T-helper 17 cell (primary cell): ENCODE measurements at places on chromosomes 3 and 15.

- peaks cover 6% of the 10 kb centered on the region for H3K36me3 ChIP-seq
- H3K4me1 ChIP-seq = peaks cover 11% of the 10 kb centered on the region
- H3K27ac ChIP-seq = no peak overlapping the region
- no peak overlapping the region for H3K4me3 ChIP-seq
- no peaks in the 10 kb centered on the region for H3K27me3 ChIP-seq
Measured at GRCh38 chr3:32755761-32756160, 62.0 kb upstream of the TRIM71 start.

DNA sequence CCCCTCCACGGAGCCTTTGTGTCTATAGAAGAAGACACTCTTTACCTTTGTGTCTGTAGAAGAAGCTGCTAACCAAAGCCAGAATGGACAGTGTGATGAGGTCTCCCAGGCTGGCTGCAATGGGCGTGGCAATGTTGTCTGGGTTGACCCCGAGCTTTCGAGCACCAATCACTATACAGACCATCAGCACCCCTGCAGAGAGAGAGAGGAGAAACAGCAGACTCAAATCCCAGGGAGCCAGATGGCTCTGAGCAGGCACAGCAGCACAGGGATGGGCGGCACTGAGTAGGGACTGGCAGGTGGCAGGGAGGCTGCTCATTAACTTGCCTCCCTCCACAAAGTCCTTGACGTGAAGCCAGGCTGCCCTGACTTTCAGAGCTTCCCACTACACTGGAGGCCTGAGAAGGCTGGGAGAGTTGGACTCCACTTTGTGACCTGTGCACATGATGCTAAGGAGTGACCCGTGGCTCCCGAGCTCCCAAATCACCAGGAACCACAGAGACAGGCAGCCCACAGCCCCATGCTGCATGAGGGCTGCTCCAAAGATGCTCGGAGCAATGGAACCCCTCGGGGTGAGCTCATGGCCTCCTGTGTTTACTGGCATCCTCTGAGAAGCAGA lies 53.9 kb downstream of the ROPN1B start:
- H3K27me3 ChIP-seq = no peaks in the 10 kb centered on the region
- H3K4me1 ChIP-seq = peaks cover 13% of the 10 kb centered on the region
- H3K27ac ChIP-seq = no peak overlapping the region
- H3K4me3 ChIP-seq = no peak overlapping the region

GRCh38 chr3:178088963-178089362 lies 447.3 kb upstream of the KCNMB2 start:
- no peak for DNase-seq
- H3K4me1 ChIP-seq = peaks cover 15% of the 10 kb centered on the region
- peaks cover 2% of the 10 kb centered on the region for H3K36me3 ChIP-seq
- H3K27me3 ChIP-seq = peaks cover 4% of the 10 kb centered on the region
- H3K27ac ChIP-seq = no peak overlapping the region
- H3K4me3 ChIP-seq = no peak overlapping the region

- H3K4me1 ChIP-seq = peaks cover 7% of the 10 kb centered on the region
- no peak for DNase-seq
Measured at GRCh38 chr3:115280506-115280905, 133.4 kb upstream of the ZBTB20 start.

GRCh38 chr3:56926243-56926946 lies 124.6 kb upstream of the ARHGEF3 start:
- peaks cover 62% of the 10 kb centered on the region for H3K4me1 ChIP-seq
- H3K36me3 ChIP-seq = no peaks in the 10 kb centered on the region
- no peak for DNase-seq
- H3K27me3 ChIP-seq = no peaks in the 10 kb centered on the region
- peak overlapping the region; percentile 97 for H3K27ac ChIP-seq

DNA sequence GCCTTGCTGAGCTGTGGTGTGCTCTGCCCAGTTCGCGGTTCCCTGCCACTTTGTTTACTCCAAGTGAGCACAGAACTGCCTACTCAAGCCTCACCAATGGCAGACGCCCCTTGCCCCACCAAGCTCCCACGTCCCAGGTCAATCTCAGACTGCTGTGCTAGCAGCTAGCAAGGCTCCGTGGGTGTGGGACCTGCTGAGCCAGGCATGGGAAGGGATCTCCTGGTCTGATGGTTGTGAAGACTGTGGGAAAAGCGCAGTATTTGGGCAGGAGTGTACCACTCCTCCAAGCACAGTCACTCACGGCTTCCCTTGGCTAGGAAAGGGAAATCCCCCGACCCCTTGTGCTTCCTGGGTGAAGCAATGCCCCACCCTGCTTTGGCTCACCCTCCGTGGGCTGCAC lies 45.0 kb downstream of the SLC12A6 start:
- no peak overlapping the region for H3K4me3 ChIP-seq
- peaks cover 4% of the 10 kb centered on the region for H3K36me3 ChIP-seq
- H3K4me1 ChIP-seq = peaks cover 6% of the 10 kb centered on the region

- H3K4me3 ChIP-seq = no peak overlapping the region
- no peak for DNase-seq
- H3K27ac ChIP-seq = no peak overlapping the region
- no peaks in the 10 kb centered on the region for H3K36me3 ChIP-seq
- H3K27me3 ChIP-seq = no peaks in the 10 kb centered on the region
- peaks cover 2% of the 10 kb centered on the region for H3K4me1 ChIP-seq
Measured at GRCh38 chr15:68200016-68200861, 4.9 kb downstream of the CALML4 start.

GRCh38 chr3:42114130-42114725 lies 23.1 kb downstream of the TRAK1 start:
- peaks cover 18% of the 10 kb centered on the region for H3K4me1 ChIP-seq
- no peaks in the 10 kb centered on the region for H3K36me3 ChIP-seq
- H3K4me3 ChIP-seq = no peak overlapping the region
- no peaks in the 10 kb centered on the region for H3K27me3 ChIP-seq

DNA sequence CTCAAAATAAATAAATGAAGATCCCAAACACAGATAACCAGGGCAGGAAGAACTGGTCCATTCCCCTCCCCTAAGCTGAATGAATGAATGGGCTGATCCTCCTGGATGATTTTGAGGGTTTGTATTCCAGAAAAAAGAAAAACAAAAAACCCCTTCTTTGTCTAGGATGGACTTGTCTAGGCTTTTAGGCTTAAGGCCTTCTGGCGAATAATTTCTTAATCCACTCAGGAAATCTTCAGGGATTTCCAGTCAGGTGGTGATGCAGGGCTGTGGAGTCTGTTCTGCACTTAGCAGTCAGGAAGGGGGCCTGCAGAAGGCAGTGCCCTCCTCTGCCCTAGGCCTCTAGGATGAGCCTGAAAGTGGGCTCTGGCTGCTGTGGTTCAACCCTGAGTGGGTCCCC lies 52.1 kb downstream of the BDH1 start:
- no peak overlapping the region for H3K4me3 ChIP-seq
- DNase-seq = no peak
- H3K27ac ChIP-seq = no peak overlapping the region
- no peaks in the 10 kb centered on the region for H3K36me3 ChIP-seq
- H3K4me1 ChIP-seq = peaks cover 3% of the 10 kb centered on the region

GRCh38 chr15:38671675-38672254 lies 107.2 kb upstream of the RASGRP1 start:
- H3K36me3 ChIP-seq = no peaks in the 10 kb centered on the region
- peaks cover 52% of the 10 kb centered on the region for H3K4me1 ChIP-seq
- H3K4me3 ChIP-seq = peak overlapping the region; percentile 81
- peak overlapping the region; percentile 100 for H3K27ac ChIP-seq
- H3K27me3 ChIP-seq = no peaks in the 10 kb centered on the region
- peak; percentile 50 for DNase-seq

- DNase-seq = no peak
- H3K36me3 ChIP-seq = no peaks in the 10 kb centered on the region
- no peaks in the 10 kb centered on the region for H3K4me1 ChIP-seq
- H3K4me3 ChIP-seq = no peak overlapping the region
Measured at GRCh38 chr3:191070762-191071403, 128.2 kb upstream of the OSTN start.

- no peaks in the 10 kb centered on the region for H3K36me3 ChIP-seq
- DNase-seq = no peak
- no peaks in the 10 kb centered on the region for H3K4me1 ChIP-seq
- no peak overlapping the region for H3K4me3 ChIP-seq
- H3K27ac ChIP-seq = no peak overlapping the region
Measured at GRCh38 chr15:66196602-66197001, 56.9 kb downstream of the MEGF11 start.

DNA sequence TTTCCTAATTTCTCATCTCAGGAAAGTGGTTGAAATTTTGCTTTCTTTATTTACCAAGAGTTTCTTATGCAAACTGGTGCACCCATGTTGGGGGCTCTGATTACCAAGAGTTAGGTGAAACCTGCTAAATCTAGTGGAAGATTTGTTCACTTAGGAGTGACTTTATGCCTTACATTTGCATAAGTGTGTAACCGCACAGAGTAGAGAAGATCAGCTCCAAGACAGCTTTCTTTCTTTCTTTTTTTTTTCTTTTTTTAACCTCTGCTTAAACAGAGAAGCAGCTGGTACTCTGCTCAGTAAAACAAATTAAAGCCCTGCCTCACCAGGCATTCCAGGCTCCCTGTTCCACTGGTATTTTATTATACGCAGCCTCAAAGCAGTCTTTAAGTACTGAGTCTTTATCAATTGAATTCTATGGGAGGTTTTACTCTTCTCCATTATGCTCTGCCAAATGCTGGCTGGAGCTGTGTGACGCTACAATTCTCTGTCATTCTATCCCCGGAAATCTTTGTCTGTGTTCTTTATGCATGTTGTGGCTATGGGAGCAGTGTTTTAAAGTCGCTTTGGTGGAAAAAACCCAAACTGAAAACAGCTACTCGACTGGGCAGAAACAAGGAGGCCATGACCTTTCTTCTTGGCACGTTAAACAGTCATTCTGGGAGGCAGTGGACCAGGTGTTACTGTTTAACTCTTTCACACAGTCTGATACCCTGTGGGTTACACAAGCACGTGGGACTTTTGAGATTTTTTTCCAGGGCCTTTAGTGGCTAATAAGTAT lies 55.2 kb upstream of the GBE1 start:
- DNase-seq = no peak
- no peaks in the 10 kb centered on the region for H3K36me3 ChIP-seq
- no peak overlapping the region for H3K27ac ChIP-seq
- H3K4me1 ChIP-seq = peaks cover 3% of the 10 kb centered on the region

- no peak overlapping the region for H3K4me3 ChIP-seq
- DNase-seq = no peak
- H3K27me3 ChIP-seq = no peaks in the 10 kb centered on the region
Measured at GRCh38 chr3:54649551-54649950, 278.3 kb downstream of the LRTM1 start.

GRCh38 chr15:28060005-28060404 lies 39.1 kb downstream of the OCA2 start:
- DNase-seq = no peak
- H3K36me3 ChIP-seq = no peaks in the 10 kb centered on the region

GRCh38 chr3:7764115-7764514 lies 737.5 kb upstream of the LMCD1 start:
- no peaks in the 10 kb centered on the region for H3K36me3 ChIP-seq
- no peaks in the 10 kb centered on the region for H3K27me3 ChIP-seq
- H3K4me3 ChIP-seq = no peak overlapping the region

- no peaks in the 10 kb centered on the region for H3K27me3 ChIP-seq
- no peak for DNase-seq
- H3K27ac ChIP-seq = no peak overlapping the region
- no peaks in the 10 kb centered on the region for H3K4me1 ChIP-seq
- no peaks in the 10 kb centered on the region for H3K36me3 ChIP-seq
Measured at GRCh38 chr3:85667744-85668143, 709.0 kb downstream of the CADM2 start.

- no peaks in the 10 kb centered on the region for H3K27me3 ChIP-seq
- no peak overlapping the region for H3K27ac ChIP-seq
Measured at GRCh38 chr3:156781310-156782230, 44.6 kb upstream of the LEKR1 start.

DNA sequence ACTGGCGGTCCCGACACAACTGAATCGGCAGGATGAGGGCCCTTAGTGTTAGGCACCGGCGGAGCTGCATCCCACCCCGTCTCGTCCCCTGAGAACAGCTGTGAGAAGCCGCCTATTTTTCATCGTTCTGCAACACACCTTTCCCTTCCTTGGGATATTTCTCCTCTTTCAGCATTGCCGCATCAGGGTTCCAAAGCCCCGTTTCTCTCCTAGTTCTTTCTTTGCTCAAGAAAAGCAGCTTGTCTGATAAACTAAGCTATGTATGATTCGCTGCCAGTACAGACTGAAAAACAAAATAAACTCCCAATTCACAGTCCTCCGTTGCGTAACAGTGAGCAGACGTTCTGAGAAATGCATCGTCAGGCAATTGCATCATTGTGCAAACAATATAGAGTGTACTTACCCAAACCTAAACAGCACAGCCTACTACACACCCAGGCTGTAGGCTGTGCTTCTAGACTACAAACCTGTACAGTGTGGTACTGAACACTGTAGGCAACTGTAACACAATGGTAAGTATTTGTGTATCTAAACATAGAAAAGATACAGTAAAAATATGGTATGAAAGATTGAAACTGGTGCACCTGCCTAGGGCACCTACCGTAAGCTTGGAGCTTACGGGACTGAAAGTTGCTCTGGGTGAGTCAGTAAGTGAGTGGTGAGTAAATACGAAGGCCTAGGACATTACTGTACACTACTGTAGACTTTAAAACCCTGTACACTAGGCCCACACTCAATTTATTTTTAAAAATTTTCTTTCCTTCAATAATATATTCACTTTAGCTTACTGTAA lies 8.9 kb upstream of the ADAMTS17 start:
- peaks cover 14% of the 10 kb centered on the region for H3K4me1 ChIP-seq
- peaks cover 29% of the 10 kb centered on the region for H3K27me3 ChIP-seq
- peak overlapping the region; percentile 96 for H3K27ac ChIP-seq
- no peaks in the 10 kb centered on the region for H3K36me3 ChIP-seq
- DNase-seq = no peak

GRCh38 chr15:74040109-74040850 lies 42.1 kb downstream of the GOLGA6A start:
- no peak overlapping the region for H3K4me3 ChIP-seq
- peak overlapping the region; percentile 19 for H3K27ac ChIP-seq
- peaks cover 6% of the 10 kb centered on the region for H3K4me1 ChIP-seq
- DNase-seq = no peak
- H3K27me3 ChIP-seq = no peaks in the 10 kb centered on the region

DNA sequence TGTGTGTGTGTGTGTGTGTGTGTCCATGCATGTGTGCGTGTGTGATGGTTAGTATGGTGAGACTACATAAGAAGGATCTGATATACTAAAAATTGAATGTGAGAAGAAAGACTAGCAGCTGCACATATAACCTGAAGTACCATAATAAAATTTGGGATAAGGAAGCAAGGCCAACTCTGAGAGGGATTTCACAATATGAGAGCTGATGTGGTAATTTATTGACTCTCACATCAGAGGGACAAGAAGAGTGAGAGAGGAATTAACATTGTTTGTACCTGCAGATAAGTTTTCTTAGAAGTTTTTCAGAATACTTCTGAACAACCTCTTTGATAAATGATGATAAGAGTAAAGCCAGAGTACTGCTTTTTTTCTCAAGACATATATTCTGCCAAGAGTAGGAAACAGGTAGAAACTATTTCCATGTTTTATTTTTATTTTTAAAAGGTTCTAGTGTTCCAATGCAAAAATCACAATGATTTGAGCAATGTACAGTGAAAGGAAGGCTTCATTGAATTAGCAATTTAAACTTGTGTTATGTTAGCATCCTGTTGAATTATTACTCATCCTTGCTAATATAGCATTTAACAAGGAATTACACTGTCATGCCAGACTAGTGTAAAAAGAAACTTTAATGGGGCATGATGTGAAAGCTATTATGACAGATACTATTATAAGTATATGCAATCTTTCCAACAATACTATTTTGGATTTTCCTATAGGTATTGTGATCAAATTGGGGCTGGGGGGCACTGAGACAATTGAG lies 415.5 kb upstream of the ARPP21 start:
- no peak overlapping the region for H3K27ac ChIP-seq
- H3K4me1 ChIP-seq = no peaks in the 10 kb centered on the region
- no peak for DNase-seq
- no peaks in the 10 kb centered on the region for H3K27me3 ChIP-seq
- H3K4me3 ChIP-seq = no peak overlapping the region
- no peaks in the 10 kb centered on the region for H3K36me3 ChIP-seq
